ENCODE measurements at places on chromosomes 3 and 15.
A peak's percentile ranks its signal among the peaks of the same experiment; 100 is the strongest.

GRCh38 chr15:55846116-55846707 is 103.3 kb upstream of the PRTG start:
- DNase-seq, result peak; percentile 76

GRCh38 chr3:173003471-173003870 is 137.6 kb downstream of the SPATA16 start:
- DNase-seq, result no peak

DNA sequence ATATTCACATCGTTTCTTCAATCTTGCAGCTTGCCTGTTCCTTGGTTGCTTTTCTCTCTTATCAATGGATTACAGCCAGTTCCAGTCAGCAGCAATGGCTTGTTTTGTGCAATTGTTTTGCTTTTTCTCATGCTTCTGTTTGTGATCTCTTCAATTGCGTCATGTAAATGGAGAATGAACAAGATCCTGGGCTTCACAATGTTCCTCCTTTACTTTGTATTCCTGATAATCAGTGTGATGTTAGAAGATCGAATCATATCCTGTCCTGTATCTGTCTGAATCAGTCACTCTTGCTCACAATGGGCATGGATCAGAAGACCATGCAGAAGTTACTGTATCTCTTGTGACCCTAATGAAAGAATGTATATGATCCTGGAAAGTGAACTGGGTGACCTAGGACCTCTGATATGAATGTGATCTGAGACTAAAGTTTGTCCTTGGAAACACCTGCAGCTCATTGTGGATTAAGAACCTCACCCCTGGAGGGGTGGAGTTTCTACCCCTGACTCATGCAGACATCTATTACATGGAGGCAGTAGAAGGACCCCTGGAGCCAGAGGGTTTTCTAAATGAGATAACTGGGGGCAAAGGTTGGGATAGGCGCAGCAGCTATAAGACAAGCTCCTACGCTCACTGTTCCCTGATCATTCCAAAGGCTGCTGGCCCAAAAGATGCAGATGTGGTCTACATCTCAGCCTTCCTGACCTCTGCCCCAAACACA is 32.2 kb downstream of the SLC24A1 start:
- DNase-seq, result peak; percentile 30

GRCh38 chr3:69767571-69767970 is 28.3 kb downstream of the MITF start:
- no peak for DNase-seq

DNA sequence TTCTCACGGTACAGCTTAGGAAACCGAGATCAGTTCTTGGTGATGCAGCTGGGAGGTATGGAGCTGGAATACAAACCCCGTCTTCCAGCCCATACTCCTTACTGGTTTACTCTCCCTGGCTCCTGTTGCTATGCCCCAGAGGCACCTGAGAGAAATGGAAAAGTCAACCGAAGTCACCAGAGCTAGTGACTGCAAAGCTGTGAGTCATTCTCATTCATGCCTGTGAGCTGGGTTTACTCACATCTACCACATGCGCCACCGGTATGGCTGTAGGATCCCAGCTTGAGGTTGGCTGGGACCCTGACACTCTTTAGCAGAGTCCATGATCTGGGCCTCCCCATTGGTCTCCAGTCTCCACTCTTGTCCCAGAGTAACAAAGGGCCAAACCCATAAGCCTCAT is 111.5 kb upstream of the ETV5 start:
- DNase-seq, result no peak

DNA sequence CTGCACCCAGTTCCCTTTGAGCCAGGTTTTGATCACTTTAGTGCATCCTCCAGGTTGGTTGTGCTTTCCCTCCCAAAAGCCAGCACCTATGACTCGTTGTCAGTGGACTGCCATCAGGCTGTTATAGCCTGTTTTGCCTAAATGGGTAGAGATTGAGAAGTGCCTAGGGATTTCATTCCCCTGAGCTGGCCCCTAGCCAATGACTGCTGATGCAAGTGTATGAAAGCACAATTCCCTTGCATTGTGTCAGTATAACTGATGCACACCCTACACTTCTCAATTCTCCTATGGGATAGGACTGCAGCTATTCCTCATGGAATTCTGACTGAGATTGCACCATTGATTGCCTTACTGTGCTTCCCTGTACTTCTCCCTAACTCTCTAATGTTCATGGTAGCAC is 102.1 kb upstream of the ARPP21 start:
- DNase-seq, result peak; percentile 26

GRCh38 chr15:89089316-89090230 is 1.3 kb downstream of the ABHD2 start:
- DNase-seq, result no peak

DNA sequence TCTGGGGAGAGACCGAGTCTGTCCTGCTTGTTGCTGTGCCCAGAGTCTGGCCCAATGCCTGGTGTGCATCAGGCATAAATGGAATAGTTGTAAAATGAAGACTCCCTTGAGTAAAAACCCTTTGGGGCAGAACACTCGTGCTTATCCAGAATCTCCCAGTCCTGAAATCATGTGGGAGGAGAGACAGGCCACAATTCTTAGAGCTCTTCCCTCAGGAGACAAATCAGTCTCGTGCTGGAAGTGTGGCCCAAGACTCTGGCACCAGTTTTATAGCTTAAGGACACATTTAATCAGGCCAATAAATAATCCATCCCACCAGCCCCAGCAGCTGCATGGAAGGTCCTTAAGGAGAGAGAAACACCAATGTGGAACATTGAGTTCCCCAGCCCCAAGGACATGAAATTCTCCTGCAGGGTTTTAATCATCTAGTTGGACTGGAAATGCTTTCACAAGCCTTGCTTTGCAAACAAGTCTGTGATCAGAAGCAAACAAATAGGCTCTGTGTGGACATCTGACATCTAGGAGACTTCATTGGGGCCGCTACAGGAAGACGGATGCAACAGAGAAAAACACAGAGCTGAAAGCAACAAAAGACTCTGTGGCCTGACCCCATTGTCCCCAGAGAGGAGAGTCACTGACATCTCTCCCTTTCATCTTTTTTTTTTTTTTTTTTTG is 70.4 kb downstream of the LSM3 start:
- DNase-seq, result no peak

- no peak for DNase-seq
Observed at GRCh38 chr15:94547711-94548110, 316.4 kb downstream of the MCTP2 start.

DNA sequence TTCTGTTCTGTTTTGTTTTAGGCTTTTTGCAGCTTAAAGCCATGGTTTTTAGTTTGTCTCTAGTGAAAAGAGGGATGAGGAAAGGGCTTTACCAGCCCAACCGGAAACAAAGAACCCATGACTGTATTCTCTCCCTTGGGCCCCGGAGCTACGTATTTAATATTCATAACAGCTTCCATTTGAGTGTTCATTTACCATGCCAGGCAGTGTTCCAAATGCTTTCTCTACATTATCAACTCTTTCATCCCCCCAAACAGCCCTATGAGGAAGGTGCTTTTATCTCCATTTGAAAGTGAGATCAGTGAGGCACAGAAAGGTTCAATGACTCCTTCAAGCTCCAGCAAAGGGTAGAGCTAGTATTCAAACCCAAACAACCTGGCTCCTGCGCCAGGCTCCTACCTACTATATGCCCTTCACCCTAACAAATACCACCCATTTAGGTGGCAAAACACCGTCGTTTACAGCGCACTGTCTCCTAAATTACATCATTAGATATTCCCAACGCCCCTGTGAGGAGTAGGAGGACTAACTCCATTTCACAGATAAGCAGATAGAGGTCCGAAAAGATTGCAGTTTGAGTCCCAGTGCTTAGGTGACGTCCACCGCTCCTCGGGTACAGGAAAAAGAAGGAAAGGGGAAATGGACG is 27.9 kb downstream of the GTPBP8 start:
- peak; percentile 3 for DNase-seq

- no peak for DNase-seq
Observed at GRCh38 chr3:28467414-28467813, 118.8 kb upstream of the AZI2 start.

DNA sequence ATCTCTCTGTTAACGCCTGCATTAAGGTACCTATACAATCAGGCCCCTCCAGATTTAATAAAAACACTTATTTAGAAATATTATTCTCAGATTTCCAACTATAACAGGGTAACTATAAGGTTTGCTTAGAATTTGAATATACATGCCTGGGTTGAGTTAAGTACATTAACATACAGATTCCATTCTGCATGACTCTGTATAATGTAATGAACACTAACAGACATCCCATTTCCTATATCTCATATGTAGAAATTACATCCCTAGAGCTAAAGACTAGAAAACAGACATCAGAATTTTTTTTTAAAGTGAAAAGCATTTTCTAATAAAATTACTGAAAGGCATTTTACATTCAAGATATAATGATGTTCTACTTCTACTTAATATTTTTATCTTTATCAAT is 162.5 kb downstream of the MECOM start:
- DNase-seq, result no peak

GRCh38 chr3:54376939-54377578 is 254.7 kb downstream of the CACNA2D3 start:
- DNase-seq, result no peak

DNA sequence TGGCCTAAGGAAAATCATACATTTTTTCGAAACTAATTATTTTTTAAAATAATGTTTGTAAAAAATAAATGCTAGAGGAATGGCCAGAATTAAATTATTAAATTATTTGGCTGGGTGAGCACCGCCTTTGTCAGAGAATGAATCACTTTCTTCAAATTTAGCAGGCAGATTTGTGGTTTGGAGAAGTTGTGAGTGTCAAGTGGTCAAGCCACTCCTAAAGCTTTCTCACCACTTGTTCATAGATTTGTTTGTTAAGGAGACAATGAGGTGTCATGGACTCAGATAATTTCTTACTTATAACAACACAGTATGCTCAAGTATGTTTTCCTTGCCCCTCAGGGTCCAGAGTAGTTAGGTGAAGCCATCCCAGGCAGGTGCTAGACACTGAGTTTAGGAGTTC is 196.2 kb downstream of the TUSC7 start:
- DNase-seq, result no peak

- peak; percentile 59 for DNase-seq
Observed at GRCh38 chr15:88954431-88955277, 41.5 kb upstream of the MFGE8 start.

DNA sequence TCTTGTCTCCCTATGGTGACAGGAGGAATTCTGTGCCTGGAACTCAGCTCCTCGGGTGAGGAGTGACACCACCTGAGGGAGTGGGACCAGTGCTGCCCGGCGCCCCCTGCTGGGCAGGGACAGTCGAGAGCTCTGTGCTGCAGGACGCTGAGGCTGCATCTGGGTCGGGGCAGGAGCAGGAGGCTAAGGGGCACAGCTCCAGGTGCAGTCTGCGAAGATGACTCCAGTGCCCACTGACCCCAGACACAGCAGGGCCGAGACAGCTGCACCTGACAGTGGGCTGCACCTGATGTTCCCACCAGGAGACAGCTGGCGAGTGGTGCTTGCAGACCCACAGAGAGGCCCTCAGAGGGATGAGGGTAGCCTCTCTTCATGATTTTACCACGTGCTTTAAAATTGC is 152.9 kb downstream of the ATP10A start:
- DNase-seq, result peak; percentile 19

DNA sequence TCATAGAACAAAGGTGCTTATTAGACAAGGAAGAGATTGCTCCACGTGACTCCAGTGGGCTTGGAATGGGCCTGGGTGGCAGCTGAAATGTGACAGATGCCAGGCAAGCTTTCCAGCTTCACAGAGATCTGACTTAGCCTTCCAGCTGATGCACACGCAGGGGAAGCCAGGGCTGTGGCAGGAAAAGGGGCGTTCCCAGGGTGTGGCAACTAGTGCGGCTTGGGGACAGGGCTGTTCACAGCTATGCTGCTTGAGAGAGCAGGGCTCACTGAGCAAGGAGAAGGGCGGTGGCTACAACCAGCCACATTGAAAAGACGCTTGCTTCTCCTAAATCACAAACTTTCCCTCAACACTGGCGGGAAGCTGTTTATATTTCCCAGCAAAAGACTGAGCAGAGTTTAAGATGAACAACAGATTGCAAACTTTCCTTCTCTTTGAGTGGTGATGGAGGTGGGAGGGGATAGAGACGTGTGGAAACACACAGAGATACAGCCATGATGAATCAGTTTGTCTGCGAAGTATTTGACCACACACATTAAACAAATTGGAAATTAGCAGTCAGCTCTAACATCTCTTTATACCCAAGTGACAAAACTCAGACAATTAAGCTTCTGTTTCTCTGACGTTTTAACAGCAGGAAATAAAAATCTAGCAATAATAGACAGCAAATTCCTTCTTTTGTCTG is 127.5 kb downstream of the BDH1 start:
- peak; percentile 74 for DNase-seq

DNA sequence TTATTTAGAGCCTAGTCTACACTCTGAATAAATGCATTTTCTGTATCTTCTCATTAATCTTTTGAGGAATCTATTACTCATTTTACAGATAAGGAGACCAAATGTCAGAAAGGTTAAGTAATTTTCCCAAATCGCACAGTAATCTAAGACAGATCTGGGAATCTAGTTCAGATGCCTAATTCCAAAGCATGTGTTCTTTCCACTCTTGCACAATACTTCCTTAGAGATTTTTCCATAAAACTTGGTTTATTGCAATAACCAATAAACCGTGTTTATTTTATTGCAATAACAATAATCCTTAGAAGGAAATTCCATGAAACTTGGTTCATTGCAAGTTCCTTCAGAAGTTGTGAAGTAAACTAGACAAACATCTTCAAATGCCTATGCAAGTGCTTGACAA is 17.4 kb upstream of the COL8A1 start:
- DNase-seq, result peak; percentile 56

DNA sequence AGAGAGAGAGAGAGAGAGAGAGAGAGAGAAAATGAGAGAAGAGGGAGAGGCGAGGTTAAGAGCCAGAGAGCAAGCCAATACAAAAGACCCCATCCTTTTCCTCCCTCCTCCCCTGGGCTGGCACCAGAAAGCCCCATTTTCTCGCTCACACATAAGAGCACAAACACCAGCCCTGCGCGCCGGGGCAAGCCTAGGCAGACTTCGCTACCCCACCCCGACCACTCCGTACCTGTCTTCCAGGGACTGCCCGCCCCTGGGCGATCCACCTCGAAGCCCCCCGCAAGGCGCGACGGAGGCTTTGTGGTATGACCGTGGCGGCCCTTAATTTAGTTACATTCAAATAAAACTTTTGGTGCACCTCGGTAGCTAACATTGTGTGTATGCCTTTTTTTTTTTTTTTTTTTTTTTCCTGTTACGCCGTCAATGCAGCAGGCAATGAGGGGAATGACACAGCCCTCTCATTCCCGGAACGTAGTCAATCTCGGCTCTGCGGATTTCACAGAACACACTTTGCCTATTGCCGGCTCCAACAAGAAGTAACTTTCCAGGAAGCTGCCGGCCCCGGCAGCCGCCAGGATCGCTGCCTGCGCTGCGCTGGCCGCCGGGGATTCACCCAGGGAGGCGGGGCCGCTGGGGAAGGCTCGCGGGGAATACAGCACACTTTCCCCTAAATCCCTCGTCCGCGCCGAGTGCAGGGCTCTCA is 7.7 kb downstream of the BCL6 start:
- peak; percentile 69 for DNase-seq

DNA sequence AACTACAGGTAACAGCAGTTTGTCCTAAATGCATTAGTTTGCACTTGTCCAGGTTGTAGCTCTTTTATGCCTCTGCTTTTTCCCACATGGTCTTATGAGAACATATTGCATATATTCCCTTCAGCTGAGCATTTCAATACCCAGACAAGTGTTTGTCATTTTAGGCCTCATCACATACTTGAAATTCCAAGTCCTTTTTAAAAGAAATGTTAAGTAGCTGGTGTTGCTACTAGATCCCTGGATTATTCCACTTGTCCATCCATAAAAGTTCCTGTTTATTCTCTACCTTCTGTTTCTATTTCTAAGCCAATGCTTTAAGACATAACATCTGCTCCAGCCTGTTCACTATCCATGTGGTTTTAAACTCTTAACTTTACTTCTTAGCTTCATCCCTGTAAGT is 128.4 kb downstream of the NECTIN3 start:
- no peak for DNase-seq

All from fibroblast of skin of right quadriceps (primary cell).